ENCODE measurements at places on chromosomes 5 and 9.

- no peak for DNase-seq
Measured at GRCh38 chr9:27227192-27227591, 69.8 kb downstream of the EQTN start.

DNA sequence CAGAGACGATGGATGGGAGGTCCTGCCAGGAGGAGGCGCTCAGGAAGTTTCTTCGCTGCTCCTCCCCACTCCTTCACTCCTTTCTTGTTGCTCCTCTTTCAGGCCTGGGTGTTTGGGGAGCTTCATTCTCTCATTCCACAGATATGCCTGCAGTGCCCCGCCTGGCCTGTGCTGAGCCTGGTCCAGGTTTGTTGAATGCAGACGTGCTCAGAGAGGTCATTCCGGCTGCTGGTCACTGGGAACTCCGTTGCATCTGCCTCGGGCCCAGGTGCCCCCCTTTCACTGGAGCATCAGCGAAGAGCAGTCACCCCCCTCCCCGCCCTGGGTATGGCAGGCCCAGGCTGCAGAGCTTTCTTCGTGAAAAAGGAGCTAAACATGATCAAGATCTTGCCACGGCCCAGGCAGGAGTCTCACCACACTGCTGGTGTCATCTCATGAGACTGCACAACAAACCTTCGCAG lies 15.5 kb downstream of the SURF6 start:
- no peak for DNase-seq

DNA sequence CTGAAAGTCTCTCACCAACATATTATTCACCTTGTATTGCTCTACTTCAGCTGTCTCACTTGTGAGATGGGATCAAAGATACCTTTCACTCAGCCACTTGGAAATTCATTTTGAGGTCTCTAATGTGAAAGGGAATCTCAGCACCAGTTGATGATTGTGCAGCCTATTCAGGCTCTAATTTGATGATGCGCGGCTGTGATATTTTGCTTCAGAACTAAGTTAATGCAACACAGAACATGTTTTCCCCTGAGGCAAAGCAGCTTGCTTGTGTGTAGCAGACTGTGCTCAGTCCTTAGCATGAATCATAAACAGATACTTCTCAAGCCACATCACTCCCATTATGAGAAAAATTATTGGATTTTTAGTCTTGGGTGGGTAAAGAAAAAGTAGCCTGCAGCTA lies 378.8 kb downstream of the OSTF1 start:
- DNase-seq: no peak

- DNase-seq: no peak
Measured at GRCh38 chr5:142911170-142911569, 141.0 kb downstream of the ARHGAP26 start.

GRCh38 chr5:116507051-116507537 lies 67.5 kb downstream of the SEMA6A start:
- DNase-seq: no peak

- DNase-seq: no peak
Measured at GRCh38 chr5:154627698-154628678, 127.2 kb upstream of the LARP1 start.

DNA sequence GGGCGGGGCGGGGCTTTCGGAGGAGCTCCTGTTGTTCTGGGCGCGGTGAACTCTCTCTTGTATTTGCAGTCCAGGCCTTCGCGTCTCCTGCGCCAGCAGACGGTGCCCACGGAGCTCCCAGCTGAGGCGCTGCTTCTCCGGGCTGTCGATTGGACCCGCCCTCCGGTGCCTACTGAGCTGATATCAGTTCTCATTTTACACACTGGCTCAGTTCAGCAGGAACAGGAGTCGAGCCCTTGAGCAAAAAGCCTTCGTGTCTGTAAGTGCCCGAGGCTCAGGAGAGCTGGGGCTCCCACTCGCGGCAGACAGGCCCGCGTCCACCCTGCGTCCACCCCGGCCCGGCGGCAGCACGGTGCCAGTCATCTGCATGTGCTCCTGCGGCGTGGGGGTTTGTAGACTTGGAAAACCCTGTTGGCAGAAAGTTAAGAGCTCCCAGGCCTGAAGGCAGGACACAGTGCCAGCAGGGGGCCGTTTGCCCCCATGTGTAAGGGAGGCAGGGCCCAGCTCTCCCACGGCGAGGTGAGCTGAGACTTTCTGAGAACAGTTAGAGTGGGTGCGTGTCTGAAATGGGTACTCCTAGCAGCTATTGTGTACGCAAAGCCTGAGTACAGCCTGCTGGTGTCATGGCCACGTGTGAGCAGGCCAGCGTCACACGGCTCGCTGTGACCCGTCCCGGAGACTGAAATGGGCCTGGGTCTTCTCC lies 231.5 kb downstream of the FANCC start:
- no peak for DNase-seq

DNA sequence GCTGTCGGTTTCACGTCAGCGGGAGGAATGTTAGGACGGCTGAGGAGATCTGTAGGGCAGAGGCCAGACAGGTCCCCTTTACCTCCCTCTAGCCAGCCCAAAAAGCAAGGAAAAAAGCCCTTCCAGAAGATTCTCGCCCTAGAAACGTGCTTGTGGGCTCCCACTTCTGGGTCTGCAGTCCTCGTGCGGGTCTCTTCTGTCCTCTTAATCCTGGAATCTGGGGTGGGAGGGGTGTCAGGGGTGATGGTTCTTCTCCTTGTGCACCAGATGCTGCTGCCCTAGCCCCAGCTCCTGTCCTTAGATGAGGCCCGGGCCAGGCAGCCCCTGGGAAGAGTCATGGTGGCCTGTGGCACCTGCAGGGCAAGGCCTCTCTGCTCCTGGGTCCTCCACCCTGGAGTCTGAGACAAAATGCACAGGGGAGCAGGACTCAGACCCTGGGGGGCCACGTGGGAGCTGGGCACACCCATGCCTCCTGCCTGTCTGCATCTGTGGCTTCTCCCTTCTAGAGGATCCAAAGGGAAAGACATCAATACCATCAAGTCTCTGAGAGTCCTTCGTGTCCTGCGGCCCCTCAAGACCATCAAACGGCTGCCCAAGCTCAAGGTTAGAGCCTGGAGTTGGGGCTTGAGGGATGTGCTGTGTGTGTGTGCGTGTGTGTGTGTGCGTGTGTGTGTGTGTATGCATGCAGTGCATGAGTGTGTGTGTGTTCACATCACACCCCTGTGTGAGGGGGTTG lies 174.2 kb downstream of the CACNA1B start:
- DNase-seq: no peak

- peak; percentile 83 for DNase-seq
Measured at GRCh38 chr9:89844535-89844934, 239.7 kb downstream of the GADD45G start.

DNA sequence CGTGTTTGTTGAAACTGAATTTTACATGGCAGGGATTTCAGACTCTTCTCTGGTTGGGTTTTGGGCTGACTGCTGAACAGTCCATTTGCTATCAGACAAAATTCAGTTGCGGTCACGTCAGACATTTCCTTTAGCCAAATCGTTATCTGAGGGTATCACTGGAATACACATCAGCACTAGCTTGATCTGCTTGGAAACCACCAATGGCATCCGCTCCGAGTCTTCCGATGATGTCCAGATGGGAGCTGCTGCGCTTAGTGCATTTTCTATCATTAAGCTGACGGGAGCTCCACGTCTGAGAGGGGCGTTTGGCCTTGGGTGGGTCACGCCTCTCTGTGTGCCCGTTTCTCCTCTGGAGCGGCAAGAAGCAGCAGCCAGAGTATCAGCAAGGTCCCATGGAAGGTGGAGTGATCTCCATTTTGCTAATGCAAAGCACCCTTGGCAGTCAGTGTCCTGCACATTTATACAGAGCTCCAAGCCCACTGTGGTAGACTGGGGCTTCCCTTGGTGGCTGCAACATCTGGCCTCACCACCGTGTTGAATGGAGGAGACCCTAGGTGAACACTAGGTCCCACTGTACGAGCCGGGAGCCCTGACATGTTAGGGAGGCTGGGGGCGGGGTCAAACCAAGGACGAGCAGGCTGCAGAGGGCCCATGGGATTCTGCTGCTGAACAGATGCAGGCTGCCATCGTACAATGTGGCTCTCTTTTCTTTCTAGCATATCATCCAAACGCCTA lies 134.6 kb upstream of the PHYKPL start:
- DNase-seq: no peak

- DNase-seq: no peak
Measured at GRCh38 chr5:180974612-180975315, 13.9 kb upstream of the BTNL3 start.

- no peak for DNase-seq
Measured at GRCh38 chr5:87735923-87736322, 323.2 kb upstream of the CCNH start.

- DNase-seq: no peak
Measured at GRCh38 chr5:40999142-40999541, 72.0 kb downstream of the MROH2B start.

GRCh38 chr9:137985637-137986071 lies 108.1 kb downstream of the CACNA1B start:
- no peak for DNase-seq

- DNase-seq: no peak
Measured at GRCh38 chr9:130815242-130815808, 19.7 kb upstream of the ABL1 start.

- no peak for DNase-seq
Measured at GRCh38 chr5:164505791-164506190, 1000.4 kb downstream of the MAT2B start.

DNA sequence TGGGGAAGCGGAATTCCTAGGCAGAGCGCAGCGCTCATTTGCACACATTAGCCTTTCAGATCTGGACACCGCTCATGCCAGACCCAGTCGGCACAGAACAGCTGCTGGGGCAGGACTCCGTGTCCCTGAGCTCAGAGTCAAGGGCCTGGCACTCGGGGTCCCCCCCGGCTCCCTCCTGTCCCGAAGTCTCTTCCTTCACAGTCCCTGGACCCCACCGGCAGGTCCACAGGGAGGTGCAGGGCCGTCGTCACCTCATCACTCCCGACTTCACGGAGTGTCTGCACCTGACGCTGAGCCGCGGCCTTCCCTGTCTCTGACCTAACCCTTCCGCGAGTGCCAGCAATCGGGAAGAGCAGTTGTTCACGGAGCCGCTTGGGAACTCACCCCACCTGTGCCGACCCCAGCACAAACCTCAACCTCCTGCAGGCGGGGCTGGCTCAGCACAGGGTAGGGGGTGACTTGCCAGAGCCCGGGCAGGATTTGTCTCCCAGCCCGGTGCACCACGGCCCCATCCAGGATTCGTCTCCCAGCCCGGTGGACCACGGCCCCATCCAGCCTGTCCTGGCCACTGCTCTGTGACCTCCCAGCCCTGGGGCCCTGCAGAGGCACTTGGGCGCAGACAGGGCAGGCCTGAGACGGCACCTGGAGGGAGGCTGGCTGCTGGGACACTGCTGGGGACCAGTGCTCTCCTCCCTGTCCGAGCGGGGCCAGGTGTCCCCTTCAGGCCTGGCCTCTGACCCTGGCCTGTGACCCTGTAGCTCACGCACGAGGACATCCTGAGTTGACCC lies 9.9 kb upstream of the SLC9A3 start:
- peak; percentile 83 for DNase-seq

- DNase-seq: no peak
Measured at GRCh38 chr9:132499251-132499650, 83.2 kb upstream of the BARHL1 start.

DNA sequence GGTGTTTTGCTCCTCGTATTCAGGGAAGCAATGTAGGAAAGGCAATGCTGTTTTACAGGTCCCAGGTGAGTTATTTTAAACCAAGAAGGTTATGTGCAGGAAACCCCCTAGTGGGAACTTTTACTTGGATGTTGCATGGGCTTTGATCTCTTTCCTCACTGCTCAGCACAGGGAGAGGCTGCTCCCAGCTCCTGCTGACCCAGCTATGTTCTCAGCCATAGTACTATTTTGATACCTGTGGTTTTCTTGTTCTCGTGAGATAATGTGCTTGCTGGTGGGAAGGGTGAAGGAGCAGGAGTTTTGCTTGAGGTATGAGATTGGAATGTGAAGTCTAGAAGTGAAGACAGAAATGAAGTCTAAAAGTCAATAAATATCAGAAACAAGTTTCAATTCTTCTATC lies 265.6 kb upstream of the FBXL7 start:
- DNase-seq: no peak

DNA sequence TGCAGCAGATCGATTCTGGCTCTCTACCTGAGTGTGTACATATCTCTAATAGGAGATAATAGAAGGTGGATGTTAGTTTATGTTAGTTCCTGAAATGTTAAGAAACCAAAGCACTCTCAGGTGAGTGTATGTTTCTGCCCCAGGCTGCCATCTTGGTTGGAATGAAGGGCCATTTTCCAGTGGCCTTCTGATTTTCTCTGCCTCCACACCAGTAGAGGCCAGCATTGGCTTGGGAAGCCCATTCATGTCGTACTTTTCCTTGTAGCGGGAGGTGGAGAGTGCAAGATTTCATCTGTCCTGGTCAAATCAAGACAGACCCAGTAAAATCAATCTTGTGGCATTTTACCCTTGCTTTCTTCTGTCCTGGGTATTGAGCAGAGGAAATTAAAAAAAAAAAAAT lies 91.0 kb downstream of the GAS1 start:
- no peak for DNase-seq
